Large intestine (tissue), 12 donors: ENCODE measurements at places on chromosomes 16 and 17. TPM values are rescaled to one million over a fixed set of nuclear protein-coding genes. Genes with fewer than 3 reads are reported as not detected.

ZFPM1 gene
- 27.2 TPM for polyA plus RNA-seq

GLIS2 gene
- polyA plus RNA-seq, result 11.5 TPM

CCDC154 gene
- 2.9 TPM for polyA plus RNA-seq

REXO5 gene
- polyA plus RNA-seq, result 6.7 TPM

RPGRIP1L gene
- 6.4 TPM for polyA plus RNA-seq

ZFP3 gene
- polyA plus RNA-seq, result 9.9 TPM

ZNF750 gene
- 0.18 TPM for polyA plus RNA-seq

C16orf74 gene
- 6.6 TPM for polyA plus RNA-seq

LRRC75A gene
- polyA plus RNA-seq, result 37.2 TPM

TP53TG3 gene
- polyA plus RNA-seq, result not detected

C17orf78 gene
- polyA plus RNA-seq, result 6.0 TPM

MAP3K3 gene
- 16.5 TPM for polyA plus RNA-seq

CENPX gene
- polyA plus RNA-seq, result 48.0 TPM

CA4 gene
- 1.2 TPM for polyA plus RNA-seq

AANAT gene
- polyA plus RNA-seq, result 0.13 TPM

MAPT gene
- polyA plus RNA-seq, result 10.0 TPM

CACNG1 gene
- 0.25 TPM for polyA plus RNA-seq

RPTOR gene
- 16.8 TPM for polyA plus RNA-seq

KCNJ18 gene
- polyA plus RNA-seq, result not detected

ABCC6 gene
- polyA plus RNA-seq, result 88.3 TPM

TMEM256 gene
- 187 TPM for polyA plus RNA-seq

P2RX1 gene
- polyA plus RNA-seq, result 97.1 TPM

MYH1 gene
- 0.01 TPM for polyA plus RNA-seq

KCNJ12 gene
- 18.4 TPM for polyA plus RNA-seq

BOLA2B gene
- polyA plus RNA-seq, result 57.9 TPM

CD300LB gene
- 0.27 TPM for polyA plus RNA-seq

ANTKMT gene
- polyA plus RNA-seq, result 23.0 TPM

GJC1 gene
- polyA plus RNA-seq, result 8.2 TPM

ADAM11 gene
- 1.2 TPM for polyA plus RNA-seq

TBX6 gene
- 1.4 TPM for polyA plus RNA-seq

PSMD7 gene
- polyA plus RNA-seq, result 80.9 TPM

PDILT gene
- not detected for polyA plus RNA-seq

OR2C1 gene
- polyA plus RNA-seq, result 0.31 TPM

DNAAF8 gene
- polyA plus RNA-seq, result 0.78 TPM
